ENCODE measurements at places on chromosomes 5 and 9.

- DNase-seq = no peak
These were observed 893.9 kb upstream of the DMAC1 start for GRCh38 chr9:8693464-8693863.

- no peak for DNase-seq
These were observed 45.4 kb downstream of the PTBP3 start for GRCh38 chr9:112288029-112288428.

DNA sequence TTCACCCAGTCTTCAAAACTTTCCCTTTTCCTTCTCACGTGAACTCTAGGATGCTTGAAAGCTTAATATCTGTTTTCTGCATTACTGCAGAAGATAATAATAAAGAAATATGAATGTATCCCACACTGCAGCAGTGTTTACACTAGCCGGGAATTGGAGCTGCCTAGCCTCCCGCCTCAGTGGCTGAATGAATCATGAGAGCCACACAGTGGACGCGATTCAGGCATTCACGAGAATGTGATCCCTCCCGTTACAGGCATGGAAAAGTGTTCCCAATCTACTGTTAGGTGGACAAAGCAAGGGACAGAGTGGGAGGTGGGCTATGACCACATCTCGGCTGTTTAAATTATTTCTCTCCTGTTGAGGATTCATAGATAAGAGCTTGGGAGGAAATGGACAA lies 69.4 kb upstream of the CTSL start:
- no peak for DNase-seq

- no peak for DNase-seq
These were observed 207.3 kb downstream of the PARP8 start for GRCh38 chr5:50873595-50874277.

GRCh38 chr5:54421976-54422375 lies 33.5 kb upstream of the HSPB3 start:
- DNase-seq = no peak

GRCh38 chr9:109016132-109016531 lies 2.8 kb upstream of the CTNNAL1 start:
- DNase-seq = no peak

GRCh38 chr5:146796911-146797310 lies 81.6 kb downstream of the PPP2R2B start:
- DNase-seq = no peak

- no peak for DNase-seq
These were observed 1.3 kb downstream of the NR4A3 start for GRCh38 chr9:99822806-99823591.

GRCh38 chr5:96199713-96200183 lies 233.3 kb downstream of the PCSK1 start:
- DNase-seq = no peak

DNA sequence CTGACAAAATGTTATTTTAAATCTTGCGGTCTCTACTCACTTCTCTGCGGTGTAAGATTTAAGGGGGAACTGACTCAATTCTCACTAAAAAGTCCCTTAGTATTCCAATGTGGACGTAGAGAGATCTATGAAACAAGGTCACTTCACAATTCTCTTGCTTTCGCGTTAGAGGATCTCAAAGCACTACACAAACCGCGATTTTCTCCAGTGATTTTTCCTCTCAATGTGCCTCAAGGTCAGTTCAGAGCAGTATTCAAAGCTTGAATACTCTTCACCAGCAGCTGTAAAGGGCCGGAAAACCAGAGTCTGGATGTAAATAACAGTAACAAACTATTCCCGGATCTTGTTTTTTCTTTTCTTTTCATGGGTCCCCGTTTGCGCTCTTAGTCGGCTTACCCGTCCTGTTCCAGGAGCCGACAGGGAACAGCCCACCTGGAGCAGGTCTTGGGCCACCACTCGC lies 128.2 kb downstream of the TMEM161B start:
- no peak for DNase-seq

DNA sequence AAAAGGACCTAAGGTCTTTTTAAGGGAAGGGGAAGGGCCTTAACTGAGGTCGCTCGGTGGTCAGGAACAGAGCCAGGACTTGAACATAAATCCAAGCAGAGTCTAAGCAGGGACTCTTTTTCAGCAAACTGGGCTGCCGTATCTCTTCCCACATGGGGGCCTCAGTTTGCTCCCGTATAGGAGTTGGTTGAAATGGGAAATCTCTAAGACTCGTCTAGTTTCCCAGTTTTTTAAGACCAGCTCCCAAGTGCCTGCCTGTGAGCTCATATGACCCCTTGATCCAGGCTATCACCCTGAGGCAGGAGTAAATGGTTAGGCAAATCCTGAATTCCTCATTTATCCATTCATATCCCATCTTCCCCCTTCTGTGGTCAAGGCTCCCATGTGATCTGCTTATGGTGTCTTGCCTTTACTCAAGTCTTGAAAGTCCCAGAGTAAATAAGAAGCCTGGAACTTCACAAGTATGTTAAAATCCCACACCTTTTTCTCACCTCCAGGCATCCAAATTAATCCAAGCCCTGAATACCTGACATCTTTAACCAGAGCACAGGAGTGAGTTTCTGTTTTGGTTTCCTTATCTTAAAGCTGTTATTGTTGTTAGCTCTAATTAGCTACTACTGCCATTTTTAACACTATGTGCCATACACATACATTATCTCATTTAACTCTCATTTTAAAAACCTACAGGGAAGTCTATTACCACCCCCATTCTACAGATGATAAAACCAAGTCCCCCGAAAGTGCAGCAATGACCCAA lies 3.0 kb downstream of the ARSI start:
- DNase-seq = no peak

- no peak for DNase-seq
These were observed 52.3 kb upstream of the MYOT start for GRCh38 chr5:137815202-137815990.

- DNase-seq = no peak
These were observed 49.5 kb downstream of the AMBP start for GRCh38 chr9:114028646-114029045.

GRCh38 chr5:69492391-69492922 lies at the start of gene OCLN:
OCLN (plus strand) TSS chr5:69492790; CDS start chr5:69504245, 11,455 bp downstream.
- peak; percentile 54 for DNase-seq

- no peak for DNase-seq
These were observed 888 bp downstream of the RPL26L1 start for GRCh38 chr5:172959824-172960799.

GRCh38 chr9:74770508-74771261 lies 117.0 kb downstream of the TRPM6 start:
- DNase-seq = no peak

DNA sequence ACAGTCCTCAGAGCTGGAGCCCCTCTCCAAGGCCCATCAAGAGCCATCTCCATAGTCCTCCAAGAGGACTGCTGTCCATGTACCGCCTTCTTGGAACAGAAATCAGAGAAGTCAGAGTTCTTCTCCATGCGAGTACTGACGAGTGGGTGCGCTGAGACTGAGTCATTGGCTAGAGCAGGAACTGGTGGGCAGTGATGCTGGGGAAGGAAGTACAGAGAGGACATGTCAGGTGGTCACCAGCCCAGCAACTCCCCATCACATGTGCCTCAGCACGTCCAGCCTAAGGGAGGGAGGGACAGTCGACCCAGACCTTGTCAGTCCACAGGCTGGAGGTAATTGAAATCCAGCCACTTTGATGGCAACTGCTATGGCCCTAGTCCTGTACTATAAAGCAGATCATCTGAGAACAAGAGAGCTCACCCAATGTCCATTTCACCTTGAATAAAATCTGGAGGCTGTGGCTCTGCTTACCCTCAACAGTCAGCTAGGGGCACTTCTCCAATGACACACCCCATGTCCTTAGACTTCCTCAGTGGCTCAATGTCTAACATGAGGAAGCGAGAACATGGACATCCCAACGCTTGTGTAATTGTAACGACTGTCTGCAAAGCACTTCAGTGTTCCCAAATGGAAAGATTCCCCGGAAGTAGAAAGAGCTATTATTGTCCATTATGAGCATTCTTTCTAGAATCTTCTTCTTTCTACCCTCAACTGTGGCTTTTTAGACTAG lies 15.0 kb upstream of the FBP1 start:
- DNase-seq = no peak

DNA sequence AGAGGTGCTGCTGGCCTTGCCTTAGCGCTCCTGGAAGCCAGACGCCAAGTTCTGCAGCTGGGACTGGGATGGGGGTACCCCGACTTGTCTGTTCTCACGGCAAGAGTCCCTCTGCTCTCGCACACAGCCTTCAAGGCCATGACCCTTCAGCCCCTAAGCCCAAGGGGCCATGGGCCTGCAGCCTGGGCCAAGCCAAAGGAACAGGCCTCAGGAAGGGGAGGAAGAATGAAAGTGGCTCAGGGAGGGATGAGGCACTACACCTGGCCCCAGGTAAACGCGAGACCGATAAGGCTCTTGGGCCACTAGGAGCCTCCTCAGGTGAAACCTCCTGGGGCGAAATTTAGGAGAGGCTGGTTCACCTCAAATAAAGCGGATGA lies 3.9 kb downstream of the EBF1 start:
- no peak for DNase-seq

DNA sequence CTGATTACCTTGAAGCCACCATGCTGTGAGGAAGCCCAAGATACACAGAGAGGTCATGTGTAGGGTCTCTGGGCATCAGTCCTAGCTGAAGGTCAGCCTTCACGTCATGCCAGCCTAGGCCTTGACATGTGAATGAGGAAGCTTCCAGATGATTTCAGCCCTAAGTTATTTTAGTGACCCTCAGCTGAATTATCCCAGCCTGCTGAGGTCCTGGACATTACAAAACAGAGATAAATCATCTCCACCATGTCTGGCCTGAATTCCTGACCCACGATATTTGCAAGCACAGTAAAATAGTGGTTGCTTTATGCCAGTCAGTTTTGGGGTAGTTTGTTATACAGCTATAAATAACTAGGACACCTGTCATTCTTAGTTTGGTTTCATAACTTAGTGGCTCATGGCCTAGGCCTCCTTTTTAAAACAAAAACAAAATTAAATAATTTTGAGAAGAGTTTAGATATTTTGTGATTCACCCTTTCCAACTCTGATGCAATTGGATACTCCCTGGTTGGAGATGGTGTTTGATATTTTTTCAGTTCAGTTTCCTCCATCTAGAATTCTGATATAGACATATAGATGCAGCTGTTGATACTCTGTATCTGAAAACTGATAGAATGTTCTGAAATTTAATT lies 571.3 kb upstream of the CLINT1 start:
- no peak for DNase-seq

DNA sequence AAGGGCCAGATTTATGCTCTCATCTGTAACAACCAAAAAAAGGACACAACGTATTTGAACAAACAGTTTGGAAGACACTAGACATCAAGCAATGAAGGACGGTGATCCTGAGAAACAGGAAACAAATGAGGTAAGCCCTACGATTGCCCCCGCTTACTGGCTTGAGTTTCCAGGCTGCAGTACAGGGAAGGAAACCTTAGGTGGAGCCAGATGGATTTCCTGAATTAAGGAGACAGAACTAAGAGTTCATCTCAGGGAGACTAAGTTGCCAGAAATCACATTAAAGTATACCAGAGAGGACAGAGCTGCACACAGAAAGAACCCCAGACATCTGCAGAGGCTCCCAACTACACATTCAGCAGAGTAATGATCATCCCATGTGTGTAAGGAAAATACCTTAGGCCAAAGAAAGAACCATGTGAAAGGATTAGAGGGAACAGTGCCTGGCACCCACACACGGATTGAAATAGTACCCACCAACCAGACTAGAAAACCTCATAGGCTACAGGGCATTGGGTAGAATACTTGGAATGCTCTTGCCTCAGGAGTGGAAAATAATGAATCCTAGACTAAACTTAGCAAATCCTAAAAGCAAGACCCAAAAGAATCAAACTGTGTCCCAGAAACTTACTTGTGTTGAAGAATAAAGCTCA lies 99.3 kb upstream of the NIPBL start:
- no peak for DNase-seq

DNA sequence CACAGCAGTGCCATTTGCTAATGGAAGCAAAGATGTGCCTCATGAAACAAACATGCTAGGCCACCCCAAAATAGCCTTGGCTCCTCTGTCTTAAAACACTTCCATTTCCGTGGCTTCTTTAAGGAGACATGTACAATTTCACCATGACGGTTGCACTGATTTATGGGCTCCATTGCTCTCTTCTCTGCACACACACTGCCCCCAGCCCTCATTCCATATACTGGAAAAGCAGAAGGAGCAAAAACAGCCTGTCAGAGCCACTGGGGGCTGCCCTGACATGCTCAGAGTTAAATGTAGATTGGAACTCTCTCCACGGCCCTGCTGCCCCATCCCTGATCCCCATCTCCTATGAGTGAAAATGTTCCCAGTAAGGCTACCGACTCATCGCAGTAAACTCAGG lies 114.8 kb downstream of the ROR2 start:
- DNase-seq = no peak

- DNase-seq = no peak
These were observed 186.7 kb downstream of the NTRK2 start for GRCh38 chr9:84856181-84856632.

DNA sequence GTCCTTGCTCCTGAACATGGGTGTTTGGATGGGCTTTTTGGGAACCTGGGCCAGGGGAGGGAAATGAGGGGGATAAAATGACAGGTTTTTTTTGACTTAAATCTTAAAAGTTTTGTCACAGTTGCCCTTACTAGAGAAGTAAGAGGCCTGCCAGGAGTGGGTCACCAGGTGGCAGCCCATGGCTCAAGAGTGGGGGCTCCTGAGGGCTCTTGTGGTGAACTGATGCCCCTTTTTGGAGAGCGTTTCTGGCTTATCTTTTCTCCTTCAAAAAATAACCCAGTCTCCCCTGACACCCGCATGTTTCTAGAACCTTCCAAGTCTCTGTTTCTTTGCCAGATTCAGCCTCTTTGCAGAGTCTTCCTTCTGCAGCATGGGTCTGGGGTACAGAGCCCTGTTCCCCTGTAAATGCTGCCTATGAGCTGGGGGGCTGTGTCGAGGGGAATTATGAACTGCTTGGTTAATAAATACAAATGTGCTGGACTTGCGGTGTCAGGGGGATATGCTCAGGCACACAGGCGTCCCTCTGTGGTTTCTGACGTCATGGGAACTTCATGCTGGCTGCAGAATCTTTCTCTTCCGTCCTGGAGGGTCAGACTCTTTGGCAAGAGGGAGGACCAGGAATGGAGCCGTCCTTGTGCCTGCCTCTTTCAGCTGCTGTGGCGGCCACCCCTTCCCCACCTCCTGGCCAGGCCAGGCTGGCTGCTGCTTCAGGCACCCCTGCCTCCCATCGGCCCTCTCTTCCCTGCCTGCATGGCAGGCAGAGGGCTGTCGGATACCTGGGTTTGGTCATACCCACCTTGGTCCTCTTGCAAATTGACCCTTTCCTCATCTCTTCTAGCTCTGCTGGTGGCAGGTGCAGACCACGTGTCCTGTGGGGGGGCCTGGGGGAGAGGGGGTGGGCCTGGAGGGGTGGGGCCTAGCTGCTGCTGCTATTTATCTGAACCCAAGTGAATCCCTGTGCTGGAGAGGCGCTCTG lies 30.1 kb downstream of the PTPA start:
- DNase-seq = no peak

DNA sequence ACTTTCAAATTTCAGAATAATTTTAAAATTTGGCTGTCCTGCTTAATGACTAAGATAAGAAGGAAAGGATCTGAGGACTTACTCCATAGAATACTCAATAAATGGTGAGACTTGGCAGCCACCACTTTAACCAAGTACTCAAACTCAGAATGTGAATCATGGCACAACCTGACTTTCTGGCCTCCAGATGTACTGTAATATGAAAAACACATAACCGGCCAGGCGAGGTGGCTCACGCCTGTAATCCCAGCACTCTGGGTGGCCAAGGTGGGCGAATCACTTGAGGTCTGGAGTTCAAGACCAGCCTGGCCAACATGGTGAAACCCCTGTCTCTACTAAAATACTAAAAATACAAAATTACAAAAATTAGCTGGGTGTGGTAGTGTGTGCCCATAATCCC lies 10.0 kb upstream of the MARCHF6 start:
- DNase-seq = no peak

GRCh38 chr5:175464074-175464941 lies 14.1 kb upstream of the SFXN1 start:
- DNase-seq = no peak

Measured in NCI-H187 treated with DMSO at 0.1 percent for 48 hours (cell line).